ENCODE measurements at places on chromosomes 4 and X.

- DNase-seq, result no peak
These were observed 18.4 kb downstream of the DCLK2 start for GRCh38 chr4:150096625-150097024.

- no peak for DNase-seq
These were observed 218.5 kb downstream of the SPANXN3 start for GRCh38 chrX:143298663-143299241.

DNA sequence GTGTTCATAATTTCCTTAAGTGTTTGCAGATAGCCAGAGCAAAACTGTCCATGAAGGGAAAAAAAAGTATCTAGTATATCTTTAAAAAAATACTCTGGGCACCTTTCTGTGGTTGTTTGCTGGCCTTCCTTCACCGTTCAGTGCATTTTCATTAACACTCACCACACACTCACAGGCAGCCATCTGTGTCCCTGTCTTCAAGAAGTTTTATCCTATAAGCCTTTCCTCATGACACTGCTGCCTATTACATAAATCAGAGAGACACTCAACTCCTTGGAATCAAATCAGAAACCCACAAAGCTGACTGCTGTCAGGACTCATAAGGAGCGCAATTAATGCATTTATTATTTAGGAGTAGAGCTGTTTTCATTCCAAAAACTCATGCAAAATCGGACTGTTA, 1720.2 kb downstream of the PCDH7 start:
- DNase-seq, result no peak

DNA sequence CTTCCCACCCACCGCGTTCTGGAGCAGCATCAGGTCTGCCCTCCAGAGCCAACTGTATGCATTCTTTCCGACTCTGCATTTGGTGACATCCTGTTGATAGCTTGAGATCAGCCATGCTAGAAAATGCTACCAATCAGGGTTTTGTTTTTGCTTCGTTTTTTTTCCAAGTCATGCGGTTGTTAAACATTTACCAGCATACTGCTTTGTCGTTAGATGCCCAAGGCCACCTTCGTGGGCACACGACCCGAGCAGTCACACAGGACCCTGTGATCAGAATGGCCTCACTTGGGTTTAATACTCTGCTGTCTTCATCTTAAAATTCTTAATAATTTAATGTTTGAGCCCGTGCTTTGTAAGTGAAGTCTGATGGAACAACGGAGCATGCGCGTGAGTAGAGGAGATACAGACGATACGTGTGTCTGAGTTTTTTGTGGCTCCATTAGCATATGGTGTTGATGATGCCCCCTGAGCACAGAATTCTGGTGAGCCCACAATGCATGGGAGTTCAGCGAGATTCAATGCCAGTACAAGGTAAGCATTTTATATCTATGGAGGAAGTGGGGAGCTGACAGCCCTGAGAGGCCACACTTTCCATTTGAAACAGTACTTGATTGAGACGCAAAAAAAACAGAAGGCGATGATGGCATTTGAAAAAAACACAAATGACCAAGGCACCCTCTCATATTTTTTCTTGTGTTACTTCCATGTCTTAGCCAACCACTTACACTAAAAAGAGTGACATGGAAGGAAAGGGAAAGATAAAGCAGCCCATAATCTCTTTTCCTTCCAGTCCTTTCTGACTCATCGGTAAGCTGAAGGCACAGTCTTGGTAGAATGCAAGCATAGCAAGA, 323.6 kb downstream of the BCOR start:
- no peak for DNase-seq

GRCh38 chr4:6546681-6547447, 28.1 kb upstream of the MAN2B2 start:
- peak; percentile 38 for DNase-seq

DNA sequence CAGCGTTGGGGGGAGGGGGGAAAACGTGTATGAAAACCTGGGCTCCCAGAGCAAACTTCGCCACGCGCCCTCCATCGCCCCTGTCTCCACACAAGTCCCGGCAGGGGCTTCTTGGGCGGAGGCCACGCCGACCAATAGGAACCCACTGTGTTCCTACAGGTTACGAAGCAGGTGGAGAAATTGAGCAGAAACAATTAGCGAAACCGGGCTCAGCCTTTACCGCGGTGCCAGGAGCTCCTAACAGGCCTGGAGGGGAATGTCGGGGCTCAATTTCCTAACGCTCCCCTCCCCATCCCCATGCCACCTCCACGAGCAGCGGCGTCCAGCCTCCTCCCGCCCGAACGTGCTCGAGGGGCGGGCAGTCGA, 589 bp upstream of the KIT start:
- DNase-seq, result no peak

DNA sequence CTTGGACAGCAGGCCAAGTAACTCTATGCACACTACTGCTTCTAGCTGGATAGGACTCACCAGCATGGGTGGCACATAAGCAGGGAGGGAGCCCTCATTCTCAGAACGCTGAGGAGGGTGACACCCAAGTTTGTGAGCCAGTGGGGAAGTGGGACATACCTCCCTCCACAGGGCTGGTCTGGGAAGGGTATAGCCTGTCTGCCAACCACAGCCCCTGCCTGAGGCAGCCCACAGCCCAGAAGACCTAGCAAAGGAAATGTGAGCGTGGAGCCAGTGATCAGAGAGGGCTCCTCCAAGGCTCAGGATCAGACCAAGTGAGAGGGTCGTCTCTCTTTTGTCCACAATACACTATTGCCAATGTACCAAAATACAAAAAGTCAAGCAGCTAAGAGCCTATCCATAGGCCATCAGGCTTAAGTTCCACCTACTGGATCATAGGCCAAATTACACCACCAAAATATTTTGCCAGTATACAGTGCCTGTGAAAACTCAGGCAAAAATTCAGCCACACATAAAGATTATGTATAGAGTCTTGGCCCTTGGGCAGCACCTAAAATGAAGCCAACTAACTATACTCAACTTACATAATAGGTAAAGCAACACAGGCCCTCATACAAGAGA, 1203.1 kb downstream of the PCDH18 start:
- no peak for DNase-seq

GRCh38 chr4:19748519-19749479, 502.9 kb upstream of the SLIT2 start:
- no peak for DNase-seq

- DNase-seq, result no peak
These were observed 9.2 kb downstream of the LRRC66 start for GRCh38 chr4:52010986-52011385.

- no peak for DNase-seq
These were observed 31.5 kb downstream of the HS3ST1 start for GRCh38 chr4:11397146-11397545.

- no peak for DNase-seq
These were observed 39.9 kb upstream of the CYP4V2 start for GRCh38 chr4:186151499-186151898.

- no peak for DNase-seq
These were observed 377.7 kb downstream of the FBXW7 start for GRCh38 chr4:152158225-152158624.

- DNase-seq, result peak; percentile 64
These were observed 28.1 kb downstream of the STARD8 start for GRCh38 chrX:68675571-68675970.

DNA sequence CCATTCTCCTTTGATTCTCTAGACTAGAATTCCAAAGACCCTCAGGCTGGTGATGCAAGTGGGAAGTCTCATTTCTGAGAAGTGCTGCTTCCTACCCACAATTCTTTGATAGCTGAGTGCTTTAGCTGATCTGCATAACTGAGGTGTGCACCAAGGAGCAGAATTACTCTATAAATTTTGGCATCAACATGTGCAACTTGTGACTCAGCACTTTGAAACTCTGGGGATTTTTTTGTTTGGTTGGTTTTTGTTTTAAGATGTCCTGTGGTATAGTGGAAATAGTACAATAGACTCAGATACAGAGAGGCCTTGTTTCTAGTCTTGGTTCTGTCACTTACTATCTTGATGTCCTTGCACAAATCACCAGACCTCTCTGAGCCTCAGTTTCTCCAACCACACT, 148.4 kb downstream of the AR start:
- no peak for DNase-seq

GRCh38 chr4:145533001-145533400, 51.3 kb downstream of the SMAD1 start:
- no peak for DNase-seq

- no peak for DNase-seq
These were observed 76.3 kb upstream of the ARHGAP36 start for GRCh38 chrX:130981836-130982235.

- DNase-seq, result no peak
These were observed 310.6 kb downstream of the PABPC4L start for GRCh38 chr4:133891011-133891410.

DNA sequence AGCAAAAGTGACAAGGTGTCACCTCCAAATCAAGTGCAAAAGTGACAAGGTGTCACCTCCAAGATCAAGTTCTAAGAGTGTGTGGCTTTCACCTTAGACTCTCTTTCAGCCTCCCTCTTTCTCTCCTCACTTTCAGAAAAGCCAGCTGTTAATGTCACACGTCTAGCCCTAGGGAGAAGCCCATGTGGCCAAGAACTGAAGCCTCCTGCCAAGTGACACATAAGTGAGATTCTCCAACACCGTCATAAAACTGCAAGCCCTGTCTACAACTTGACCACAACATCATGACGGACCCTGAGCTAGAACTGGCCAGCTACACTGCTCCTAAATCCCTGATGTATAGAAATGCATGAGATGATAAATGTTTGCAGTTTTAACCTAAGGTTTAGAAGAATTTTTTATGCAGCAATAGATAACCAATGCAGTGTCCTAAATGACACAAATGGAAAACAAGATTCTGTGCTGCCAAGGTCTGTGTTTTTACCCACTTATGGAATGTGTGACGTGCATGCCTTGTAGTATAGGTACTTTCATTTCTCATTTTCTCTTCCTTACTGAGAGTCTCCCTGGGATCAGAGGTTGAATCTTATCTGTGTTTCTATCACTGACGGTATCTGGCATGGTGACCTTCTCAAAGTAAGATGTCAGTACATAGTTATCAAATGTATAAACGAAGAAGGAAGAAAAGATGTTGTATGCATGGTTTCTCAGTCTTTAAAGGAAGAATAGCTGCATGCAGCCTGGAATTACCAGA, 25.0 kb downstream of the NLGN4X start:
- no peak for DNase-seq

GRCh38 chrX:41468647-41469323, 21.6 kb downstream of the NYX start:
- peak; percentile 46 for DNase-seq

- DNase-seq, result no peak
These were observed 2.5 kb downstream of the PGRMC1 start for GRCh38 chrX:119238557-119238956.

GRCh38 chr4:127555106-127555505, 77.7 kb upstream of the INTU start:
- no peak for DNase-seq

GRCh38 chr4:53307210-53307609, 58.7 kb downstream of the SCFD2 start:
- DNase-seq, result no peak

DNA sequence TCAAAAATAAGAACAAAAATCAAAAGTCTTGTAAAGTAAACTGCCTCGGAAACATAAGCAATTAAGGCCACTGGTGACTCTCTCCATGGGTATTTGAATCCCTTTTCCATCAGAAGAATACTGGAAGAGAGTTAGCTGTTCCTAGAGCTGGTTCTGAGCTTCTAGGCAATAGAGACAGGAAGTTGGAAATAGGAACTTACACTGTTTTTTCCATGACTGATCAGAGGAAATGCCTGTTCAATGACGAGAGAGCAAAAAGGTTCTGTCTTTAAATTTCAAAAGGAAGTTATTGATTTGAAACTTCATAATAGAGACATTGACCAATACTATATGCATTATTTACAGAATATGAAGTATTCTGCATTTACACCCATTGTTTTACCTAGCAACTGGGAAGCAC, 503.5 kb upstream of the ARX start:
- no peak for DNase-seq

DNA sequence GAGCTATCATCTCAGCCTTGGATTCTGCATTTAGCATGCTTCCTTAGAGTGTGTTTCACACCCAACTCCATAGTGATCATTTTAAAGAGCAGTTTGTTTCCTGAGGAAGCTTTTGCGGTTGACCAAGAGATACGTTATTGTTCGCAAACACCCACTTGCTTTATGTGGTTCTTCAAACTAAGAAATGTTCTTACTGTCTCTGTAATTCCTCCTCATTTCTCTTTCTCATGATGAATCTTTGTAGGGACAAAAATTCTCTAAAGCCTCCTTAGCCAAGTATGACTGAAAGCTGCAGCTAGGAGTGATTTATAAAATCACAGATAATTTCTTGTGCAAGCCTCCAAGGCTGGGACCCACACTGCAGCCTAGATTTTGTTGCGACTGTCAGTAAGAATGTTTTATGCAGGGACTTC, 10.0 kb downstream of the TNIP3 start:
- DNase-seq, result no peak

GRCh38 chr4:26985873-26986272, 125.2 kb downstream of the STIM2 start:
- DNase-seq, result no peak

GRCh38 chrX:63740382-63740781, 44.6 kb downstream of the ARHGEF9 start:
- no peak for DNase-seq

DNA sequence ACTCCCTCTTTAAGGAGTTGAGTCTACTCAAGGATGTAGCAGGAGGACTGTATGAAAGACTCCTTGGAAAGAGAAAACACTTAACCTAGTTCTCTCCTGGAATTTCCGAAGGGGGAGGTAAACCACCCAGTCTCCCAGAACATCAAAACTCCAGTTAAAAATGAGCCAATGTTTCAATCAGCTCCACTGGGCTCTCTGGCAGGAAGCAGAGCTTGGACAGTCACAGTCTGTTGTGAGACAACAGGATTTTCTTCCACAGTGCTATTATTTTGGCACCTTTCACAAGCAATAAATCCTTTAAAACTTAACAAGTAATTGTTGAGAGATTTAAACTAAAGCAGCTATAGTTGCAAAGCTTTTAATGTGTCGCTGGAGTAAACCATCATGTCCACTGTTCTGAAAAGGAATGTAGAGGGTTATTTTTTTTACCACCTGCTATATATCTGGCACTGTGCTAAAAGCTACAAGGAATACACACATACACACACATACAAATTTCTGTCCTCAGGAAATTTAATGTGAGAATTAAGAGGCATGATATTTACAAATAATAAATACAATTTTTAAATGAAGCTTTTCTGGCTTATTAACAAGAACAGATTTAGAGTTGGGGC, 229.2 kb upstream of the INTU start:
- DNase-seq, result peak; percentile 52

DNA sequence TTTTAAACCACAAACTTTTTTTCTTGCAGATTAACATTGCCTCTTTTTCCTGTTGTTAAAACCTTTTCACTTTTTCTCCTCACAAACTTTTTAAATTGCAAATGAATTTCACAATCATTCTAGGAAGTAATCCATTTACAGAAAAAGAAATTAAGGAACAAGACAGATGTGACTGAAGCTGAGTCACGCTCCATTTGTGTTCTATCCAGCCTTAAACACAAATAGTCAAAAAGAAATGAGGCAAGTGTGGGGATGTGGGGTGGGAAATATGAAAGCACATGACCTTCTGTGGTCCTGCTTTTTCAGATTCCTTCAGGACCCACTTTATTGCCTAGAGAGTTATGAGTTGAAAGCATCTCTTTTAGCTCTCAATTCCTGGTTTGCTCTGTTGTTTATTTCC, 197.0 kb downstream of the ADGRL3 start:
- DNase-seq, result no peak

GRCh38 chr4:74044677-74045076, 6.2 kb upstream of the CXCL3 start:
- no peak for DNase-seq

- no peak for DNase-seq
These were observed 329.0 kb downstream of the STIM2 start for GRCh38 chr4:27189683-27190082.
